ENCODE measurements at places on chromosomes 2 and 18.

GRCh38 chr2:140257692-140258300, 1477.6 kb upstream of the NXPH2 start:
- no peak for DNase-seq

DNA sequence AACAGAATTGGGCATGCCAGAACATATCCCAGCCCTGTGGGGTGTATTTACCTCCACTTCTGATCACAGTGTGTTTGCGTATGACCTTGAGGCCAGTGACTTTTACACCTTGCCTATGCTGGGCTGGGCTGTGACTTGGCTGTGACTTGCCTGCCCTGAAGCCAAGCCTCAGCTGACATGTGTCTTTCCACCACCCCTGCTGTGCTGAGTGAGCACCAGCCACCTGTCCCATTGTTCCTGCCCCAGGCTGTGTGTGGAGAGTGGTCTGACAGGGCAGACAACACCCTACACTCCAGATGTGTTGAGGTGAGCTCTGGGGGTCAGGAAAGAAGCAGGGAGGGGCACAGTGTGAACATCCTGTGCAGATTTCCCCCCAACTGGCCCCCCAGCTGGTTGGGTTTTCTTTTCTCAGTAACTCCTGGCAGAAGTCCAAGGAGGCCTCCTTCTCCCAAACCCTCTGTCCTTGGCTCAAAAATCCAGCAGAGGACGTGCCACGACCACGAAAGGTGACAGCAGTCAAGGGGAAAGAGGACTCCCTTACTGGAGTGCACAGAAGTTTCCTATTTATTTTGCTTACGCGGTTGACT, 5.1 kb upstream of the STEAP3 start:
- no peak for DNase-seq

- no peak for DNase-seq
Measured at GRCh38 chr2:31197669-31198068, 19.6 kb downstream of the CAPN14 start.

DNA sequence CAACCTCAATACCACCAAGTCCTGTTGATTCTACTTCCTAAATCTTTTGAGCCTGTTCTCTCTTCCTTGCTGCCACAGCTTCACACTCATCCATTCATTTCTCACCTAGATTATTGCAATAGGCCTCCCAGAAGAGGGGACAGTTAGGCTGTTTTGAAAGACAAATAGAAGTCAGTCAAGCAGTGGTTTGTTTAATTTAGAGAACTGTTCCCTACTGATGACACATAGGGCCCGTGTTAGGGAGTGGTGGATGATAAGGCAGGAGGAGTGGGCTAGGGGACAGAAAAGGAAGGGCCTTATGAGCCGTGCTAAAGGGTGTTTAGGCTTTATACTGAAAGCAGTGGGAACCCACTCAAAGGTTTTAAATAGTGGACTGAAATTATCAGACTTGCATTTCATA, 59.6 kb upstream of the ZFP36L2 start:
- no peak for DNase-seq

DNA sequence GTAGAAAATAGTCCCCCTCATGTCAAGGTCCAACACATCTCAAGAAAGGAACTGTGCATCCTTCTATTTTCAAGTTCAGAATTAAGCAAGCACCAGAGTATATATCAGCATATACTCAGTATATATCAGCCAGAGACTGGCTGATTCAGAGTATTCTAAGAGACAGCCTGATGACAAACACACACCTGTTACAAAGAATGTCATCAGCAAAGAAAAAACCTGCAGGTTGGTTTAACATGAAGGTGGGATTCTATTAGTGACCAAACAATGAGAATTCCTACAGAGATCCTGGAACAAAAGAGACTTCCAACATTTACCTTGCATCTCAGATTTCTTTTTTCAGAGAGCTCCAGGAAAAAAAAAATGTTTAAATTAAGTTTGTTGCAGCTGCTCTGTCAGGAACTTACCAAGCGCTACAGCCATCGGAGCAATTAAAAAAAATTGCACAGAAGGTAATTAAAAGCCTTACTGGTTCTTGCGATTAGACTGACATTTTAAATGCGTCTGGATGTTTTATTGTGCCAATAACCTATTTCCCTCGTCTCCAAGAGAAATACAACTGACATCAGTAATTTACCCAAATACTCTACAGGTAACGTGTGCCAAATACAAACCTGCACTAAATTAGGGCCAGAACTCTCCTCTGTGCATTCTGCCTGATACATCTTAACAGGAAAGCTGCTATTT, 218.1 kb downstream of the HNMT start:
- DNase-seq, result no peak

DNA sequence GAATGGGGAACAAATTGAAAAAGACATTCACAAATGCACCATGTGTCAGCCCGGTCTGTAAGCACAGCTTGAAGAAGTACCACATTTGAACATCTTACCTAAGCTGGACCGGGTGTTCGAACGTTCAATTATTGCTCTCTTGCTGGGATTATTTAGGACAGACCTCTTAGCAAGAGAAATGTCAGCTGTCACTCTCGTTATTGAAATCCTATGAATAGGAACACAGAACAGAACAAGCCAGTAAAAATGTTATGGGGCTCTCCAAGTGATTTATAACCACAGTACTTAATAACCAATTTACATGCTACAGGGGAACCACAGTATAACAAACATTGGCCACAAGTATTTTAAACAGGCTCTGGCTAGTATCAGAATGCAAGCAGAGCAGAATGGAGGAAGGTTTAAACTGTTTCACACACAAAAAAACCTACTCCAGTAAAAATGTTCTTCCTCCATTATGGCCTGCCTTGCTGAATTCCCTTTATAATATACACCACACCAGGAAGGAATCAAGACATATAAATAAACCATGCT, 32.5 kb upstream of the ARL5A start:
- DNase-seq, result no peak

- DNase-seq, result no peak
Measured at GRCh38 chr2:25178976-25179375, 10.6 kb upstream of the POMC start.

DNA sequence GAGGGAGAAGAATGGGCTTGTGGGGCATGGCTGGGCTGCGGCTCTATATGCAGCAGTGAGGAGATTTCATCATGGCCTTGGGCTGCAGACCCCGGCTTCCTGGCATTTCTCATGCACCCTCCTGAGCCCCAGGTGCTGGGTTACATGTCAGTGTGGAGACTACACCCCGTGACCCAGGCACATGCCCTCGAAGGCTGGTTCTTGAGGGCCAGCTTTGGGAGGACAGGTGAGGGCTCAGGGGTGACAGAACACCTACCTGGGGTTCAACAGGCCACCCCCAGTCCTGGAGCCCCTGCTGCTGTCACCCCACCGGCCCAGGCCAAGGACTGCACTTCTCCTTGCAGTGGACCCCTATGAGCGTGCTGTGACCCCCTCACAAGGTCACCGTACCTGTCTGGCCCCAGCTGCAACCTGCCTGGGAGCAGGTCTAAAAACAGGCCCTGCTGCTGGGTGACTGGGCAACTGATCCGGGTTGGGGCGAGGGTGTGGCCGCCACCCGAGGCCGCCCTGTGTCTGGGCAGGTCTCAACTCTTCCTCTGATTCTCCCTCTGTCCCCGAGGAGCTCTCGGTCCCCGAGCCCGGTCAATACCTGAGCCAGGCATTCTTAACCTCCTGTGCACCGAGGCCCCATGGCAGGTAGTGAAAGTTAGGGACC, 94.8 kb upstream of the OTOS start:
- DNase-seq, result no peak

DNA sequence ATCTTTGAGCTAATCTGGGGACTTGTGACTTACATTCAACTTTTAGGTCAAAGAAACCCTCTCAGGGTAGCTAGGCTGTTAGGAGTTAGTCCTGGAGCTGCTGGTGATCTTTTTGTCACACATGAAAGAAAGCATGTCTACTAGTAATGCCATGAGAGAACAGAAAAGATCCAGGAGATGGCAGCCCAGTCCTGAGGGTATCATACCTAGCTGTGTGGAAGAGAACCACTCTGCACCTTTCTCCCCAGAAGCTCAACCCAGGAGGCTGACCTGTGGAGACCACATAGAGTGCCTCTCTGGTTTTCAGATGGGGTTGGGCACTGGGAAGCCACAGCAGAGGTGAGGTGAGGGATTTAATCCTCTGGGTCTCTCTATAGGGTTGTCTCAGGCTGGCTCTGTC, 460.2 kb upstream of the UBE2E3 start:
- no peak for DNase-seq
